ENCODE measurements at places on chromosomes 7 and 10.

DNA sequence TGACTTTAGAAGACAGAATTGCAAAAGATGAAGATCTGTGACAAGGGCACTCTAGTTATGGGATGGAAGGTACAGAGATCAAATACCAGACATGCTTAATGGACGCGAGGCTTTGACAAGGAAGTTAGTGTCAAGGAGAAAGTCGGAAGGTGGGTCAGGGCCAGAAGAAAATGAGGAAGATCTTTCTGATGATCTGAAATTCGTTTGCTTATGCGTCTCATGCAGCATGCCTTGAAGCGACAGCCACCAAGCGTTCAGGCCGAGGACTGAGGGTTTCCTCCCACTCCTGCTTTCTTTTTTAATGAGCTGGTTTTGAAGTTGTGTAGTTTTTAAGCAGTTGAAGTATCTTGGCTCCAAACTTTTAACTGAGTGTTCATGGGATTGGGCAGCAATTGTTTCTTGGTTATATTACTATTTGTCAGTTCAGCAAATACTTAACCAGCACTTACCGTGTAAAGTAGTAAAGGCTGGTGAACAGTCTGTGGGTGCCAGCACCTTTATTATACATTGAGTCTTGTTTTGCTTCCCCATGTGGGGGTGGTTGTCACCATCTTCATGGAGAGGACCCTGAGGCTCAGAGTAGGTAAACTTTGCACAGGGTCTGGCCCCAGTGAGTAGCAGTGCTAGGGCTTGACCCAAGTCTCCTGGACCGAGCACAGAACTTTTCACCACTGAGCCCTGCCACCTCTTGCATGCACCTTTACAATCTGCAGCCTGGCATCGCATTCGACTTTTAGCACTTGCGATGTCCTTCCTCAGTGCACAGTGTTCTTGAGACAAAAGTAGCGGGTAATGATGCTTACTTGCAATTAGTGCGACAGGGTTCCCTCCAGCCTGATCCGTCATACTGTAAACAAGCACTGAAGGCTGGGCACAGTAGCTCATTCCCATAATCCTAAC lies 14.3 kb upstream of the BHLHA15 start:
- DNase-seq = no peak

DNA sequence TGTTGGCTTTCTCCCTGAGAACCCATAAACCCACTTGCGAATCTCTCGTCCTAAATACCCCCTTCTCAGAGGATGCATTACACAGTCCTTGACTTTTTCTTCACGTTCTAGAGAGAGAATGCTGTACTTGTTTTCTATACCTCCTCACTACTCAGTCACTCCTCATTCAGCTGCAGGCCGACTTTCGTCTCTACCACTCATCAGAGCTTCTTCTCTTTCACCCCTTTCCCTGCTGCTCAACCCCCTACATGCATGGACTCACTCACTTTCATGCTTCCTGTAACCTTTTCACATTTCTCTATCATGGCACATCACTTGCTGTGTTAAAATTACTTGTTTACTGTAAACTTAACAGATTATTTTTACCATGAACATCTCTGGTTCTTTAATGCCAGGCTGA lies 19.8 kb downstream of the MDFIC start:
- no peak for DNase-seq

DNA sequence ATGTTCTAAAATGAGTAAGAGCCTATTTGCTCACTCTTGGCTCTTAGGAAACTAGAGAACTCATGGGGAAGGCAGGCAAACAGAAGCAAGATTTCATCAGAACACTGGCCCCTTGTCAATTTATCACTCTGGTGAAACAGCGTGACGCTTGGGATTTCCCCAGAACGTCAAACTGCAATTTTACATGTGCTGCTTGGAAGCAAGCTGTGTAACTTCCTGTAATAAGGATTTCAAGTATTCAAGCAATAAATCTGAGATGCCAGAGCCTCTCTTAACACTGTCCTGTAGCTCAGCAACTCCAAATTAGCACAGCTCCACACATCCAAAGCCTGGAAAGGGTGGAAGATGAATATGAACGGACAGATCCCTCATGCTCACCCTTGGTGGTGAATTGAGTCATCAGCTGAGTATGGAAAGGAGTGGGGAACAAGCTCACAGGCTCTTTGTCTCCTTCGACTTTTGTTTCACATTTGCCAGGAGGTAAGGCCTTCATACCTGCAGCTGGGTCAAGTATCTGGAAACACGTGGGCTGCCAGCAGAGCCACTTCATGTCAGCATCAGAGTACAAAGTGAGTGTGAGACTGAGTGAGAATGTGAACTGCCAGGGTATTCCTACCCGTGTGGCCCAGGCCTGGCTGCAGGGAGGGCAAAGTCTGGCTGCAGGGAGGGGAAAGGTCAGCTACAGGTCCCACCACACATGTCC lies 140.4 kb upstream of the NAMPT start:
- DNase-seq = peak; percentile 92

GRCh38 chr10:77835669-77836086 lies 90.9 kb downstream of the DLG5 start:
- no peak for DNase-seq

GRCh38 chr7:159064121-159064815 lies 80.4 kb downstream of the VIPR2 start:
- DNase-seq = no peak

DNA sequence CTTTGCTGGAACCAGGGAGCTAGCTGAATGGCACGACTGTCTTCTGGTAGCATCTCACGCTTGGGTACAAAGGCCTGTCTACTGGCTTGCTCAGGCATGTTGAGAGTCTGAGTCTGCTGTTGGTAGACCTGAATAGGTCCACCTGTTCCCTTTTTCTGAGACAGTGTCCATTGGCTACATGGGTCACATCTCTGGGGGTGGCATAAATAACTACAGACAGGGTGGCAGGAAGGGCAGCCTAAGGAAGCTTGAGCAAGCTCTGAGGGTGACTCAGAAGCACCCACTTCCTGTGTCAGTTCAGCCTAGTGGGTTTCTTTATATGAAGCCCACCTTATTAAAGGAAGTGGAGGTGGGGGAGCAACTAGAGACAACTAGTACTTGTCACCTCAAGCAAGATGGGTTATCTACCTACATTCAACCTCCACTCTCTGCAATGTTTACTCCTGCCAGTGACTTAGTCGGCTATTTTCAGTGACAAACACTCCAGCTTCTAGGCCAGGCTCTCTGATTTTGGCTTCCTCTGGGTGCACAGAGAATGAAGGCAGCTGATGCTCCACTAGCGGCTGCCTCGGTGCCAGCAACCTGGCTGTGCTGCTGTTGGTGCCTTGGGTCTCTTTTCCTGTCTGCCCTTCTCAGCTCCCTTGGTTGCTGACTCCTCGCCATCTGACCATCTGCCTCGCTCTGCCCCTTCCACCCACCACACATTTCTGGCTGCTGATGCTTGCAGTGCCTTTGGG lies 5.7 kb upstream of the ZYX start:
- no peak for DNase-seq
